ENCODE measurements at places on chromosomes 11 and 22. TPM values are rescaled to one million over a fixed set of nuclear protein-coding genes. Genes with fewer than 3 reads are reported as not detected.

Gene OR8A1
- total RNA-seq, result not detected

Gene IGLL5
- total RNA-seq, result 21.5 TPM

Gene FIBIN
- total RNA-seq, result 12.9 TPM

Gene CBLIF
- total RNA-seq, result not detected

Gene MFNG
- total RNA-seq, result 45.2 TPM

Gene UNC93B1
- 124 TPM for total RNA-seq

Gene DEFB131B
- total RNA-seq, result not detected

Gene EFCAB6
- total RNA-seq, result 13.2 TPM

Gene BTBD18
- total RNA-seq, result not detected

Gene SLC22A9
- total RNA-seq, result not detected

Gene MS4A7
- 111 TPM for total RNA-seq

DNA sequence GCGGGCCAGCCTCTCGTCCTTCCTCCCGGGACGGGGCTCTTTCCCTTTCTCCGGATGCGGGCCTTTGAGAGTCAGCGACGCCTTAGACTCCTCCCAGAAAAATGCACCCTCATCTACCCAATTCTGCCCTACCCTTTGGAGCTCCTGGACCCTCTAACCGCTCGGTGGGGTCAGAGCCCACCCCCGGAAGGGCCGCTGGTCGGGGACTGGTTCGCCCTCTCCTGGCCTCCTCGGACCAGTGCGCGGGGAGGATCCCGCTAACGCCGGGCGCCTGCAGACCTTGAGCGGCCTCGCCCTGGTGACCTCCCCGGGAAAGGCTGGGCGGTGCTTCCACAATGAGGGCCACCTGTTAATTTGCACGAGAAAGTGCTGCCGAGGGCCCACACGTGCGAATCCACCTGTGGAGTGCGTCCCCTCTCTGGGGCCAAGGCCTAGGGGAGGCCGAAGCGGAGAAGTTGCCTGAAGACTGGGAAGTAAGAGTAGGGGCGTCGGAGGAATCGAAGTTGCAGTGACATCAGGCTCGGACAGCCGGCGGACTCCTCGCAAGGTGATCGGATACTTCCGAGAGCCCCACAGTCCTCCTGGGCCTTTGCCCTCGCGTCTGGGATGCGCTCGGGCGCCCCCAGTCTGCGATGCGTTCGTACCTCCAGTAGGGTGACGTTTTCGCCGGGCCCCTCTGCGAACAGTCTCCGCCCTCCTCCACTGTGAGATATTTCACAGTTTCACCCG, 61.5 kb downstream of the ENDOD1 start:
- DNase-seq, result peak; percentile 94

DNA sequence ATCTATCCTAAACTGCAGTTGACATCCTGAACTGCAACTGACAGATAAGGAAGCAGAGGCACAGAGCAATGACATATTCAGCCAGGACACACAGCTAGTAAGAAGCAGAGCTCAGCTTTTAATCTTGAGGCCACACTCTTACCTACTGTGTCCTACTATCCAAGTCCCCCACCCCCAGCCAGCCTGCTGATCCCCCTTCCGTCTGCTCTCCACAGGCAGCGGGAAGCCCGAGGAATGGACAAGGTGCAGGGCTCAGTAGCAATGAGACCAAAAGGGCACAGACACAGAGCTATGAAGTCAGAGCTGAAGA, 4.3 kb downstream of the POLR3H start:
- DNase-seq, result no peak

GRCh38 chr11:5696210-5696609, 6.6 kb downstream of the TRIM22 start:
- DNase-seq, result no peak

GRCh38 chr11:78798663-78799062, 224.0 kb upstream of the NARS2 start:
- DNase-seq, result peak; percentile 89

GRCh38 chr22:19167106-19167869, 11.2 kb downstream of the SLC25A1 start:
- no peak for DNase-seq

- DNase-seq, result no peak
Measured at GRCh38 chr22:45303181-45303580, 6.6 kb upstream of the FAM118A start.

- DNase-seq, result no peak
Measured at GRCh38 chr11:6979365-6979764, 40.8 kb downstream of the ZNF214 start.

GRCh38 chr11:35214226-35214770, 75.3 kb downstream of the CD44 start:
- DNase-seq, result no peak

DNA sequence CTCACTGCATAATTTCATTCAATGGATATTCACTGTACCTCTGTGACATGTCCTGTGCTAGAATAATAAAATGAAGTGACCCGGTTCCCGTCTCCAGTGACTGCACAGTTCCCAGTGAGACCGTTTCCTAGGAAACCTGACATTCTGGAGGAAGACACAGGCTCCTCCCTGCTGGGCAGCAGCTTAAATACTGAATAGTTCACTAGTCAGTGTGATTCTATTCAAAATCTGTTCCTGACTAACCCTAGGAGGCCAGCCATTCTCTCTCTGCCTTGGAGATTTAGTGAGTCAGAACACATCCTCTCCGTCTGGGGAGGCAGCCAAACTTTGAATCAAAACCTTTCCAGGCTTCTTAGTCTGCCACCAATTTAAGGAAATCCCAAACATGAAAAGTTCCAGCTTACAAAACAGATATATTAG, 11.3 kb downstream of the TRIM66 start:
- peak; percentile 68 for DNase-seq

GRCh38 chr22:50308597-50308935, 1.1 kb upstream of the PLXNB2 start:
- DNase-seq, result peak; percentile 64

DNA sequence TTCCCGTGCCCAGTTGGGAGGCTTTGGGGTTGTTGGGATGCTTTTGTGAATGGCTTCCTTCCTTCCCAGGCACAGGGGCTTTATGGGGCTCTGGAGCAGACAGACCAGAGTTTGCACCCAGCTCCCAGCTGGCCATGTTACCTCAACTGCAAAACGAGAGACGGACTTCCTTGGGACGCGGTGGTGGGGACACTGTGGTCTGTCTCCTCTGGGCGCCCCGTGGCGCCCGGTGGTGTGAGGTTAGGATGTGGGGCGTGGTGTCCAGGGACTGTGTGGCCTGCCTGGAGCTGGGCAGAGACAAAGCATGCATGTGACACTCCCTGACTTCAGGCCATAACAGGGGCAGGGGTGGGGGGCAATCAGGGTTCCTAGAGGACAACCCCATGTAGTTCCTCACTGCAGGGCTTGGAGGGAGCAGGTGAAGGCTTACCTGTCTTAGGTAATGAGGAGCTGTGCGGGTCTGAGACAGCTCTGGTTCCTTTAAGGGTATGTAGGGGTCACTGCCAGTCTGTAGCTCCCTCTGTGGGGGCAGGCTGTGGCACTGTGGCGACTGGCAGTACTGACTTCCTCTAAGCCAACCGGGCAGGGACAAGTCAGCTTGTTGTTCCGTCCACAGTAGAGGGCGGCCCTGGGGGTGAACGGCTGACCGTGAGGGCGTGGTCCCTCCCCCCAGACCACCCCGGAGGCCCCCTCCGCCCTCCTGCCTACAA, 14.4 kb downstream of the KCNQ1 start:
- no peak for DNase-seq

DNA sequence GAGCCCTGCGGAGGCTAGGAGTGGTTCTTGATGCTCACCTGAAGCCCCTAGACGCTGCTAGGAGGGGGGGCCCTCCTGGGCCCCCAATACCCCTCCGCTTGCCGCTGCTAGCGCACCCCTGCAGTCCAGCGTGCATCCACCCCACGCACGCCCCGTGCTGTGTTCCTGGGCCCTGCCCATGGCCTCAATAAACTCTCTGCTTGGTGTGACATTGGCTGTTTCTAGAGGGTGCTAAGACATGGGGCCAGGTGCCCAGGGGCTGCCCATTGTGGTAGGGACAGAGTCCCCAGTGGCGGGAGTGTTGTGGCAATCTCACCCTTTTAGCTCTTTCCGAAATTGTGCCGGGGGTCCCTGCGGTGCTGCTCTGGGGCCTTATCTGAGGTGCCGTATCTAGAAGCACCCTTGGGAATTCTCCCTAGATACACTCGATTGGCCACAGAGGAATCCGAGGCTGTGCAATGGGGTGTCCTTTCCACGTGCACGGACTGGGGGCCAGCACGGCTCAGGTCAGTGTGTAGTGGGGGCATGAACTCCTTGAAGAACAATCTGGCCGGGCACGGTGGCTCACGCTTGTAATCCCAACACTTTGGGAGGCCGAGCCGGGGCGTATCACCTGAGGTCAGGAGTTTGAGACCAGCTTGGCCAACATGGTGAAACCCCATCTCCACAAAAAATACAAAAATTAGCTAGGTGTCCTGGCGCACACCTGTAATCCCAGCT, 10.9 kb downstream of the MAPK8IP2 start:
- DNase-seq, result no peak

- DNase-seq, result no peak
Measured at GRCh38 chr11:10407749-10408685, 47.0 kb upstream of the AMPD3 start.

GRCh38 chr11:40094954-40095353, 1364.5 kb downstream of the LRRC4C start:
- DNase-seq, result peak; percentile 1

- no peak for DNase-seq
Measured at GRCh38 chr11:66625752-66626149, 9.3 kb downstream of the RBM14 start.

DNA sequence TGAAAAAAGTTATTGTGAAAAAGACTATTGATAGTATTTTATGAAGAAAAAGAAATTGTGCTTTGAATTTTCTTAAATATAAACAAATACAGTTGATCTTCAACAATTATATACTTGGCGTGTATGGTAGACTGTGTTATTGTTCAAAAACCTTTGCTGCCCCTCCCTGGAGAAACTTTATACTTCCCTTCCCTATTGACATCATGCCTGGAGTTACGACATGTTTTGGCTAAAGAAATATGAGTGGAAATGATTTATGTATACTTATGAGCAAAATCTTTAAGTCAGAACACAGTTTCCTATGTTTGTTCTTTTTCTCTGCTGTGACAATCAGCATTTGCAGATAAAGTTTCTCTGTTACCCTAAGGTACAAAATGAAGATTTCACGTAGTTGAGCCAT, 243.8 kb downstream of the TMEM135 start:
- peak; percentile 92 for DNase-seq

GRCh38 chr11:123190518-123190917, 4.5 kb downstream of the CLMP start:
- no peak for DNase-seq

- DNase-seq, result peak; percentile 28
Measured at GRCh38 chr11:43419460-43419859, 60.7 kb downstream of the TTC17 start.

DNA sequence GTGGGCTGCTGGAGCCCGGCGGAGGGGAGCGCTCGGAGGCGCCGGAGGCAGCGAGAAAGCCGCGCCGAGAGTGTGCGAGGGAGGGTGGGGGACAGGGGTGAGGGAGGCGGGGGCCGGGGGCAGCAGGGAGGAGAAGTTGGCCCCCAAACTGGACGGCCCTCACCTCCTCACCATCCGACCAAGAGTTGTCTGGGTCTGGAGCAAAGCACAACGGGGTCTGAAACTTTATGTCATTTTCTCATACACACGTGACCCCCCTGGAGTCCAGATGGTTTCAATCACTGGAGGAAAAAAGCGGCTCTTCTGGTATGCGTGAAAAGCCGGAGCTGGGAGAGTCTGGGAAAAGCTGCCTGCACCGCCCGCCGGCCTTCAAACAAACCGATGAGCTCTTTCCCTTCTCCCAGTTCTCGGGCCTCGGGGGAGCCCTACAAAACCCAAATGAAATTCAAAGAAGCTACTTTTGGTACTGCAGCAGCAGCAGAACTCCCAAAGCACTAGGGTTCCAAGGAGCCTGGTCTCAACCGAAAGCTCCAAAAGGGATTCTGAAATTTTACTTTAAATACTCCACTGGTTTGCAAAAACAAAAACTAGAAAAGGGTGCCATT, 39.7 kb upstream of the AKIP1 start:
- DNase-seq, result peak; percentile 99

DNA sequence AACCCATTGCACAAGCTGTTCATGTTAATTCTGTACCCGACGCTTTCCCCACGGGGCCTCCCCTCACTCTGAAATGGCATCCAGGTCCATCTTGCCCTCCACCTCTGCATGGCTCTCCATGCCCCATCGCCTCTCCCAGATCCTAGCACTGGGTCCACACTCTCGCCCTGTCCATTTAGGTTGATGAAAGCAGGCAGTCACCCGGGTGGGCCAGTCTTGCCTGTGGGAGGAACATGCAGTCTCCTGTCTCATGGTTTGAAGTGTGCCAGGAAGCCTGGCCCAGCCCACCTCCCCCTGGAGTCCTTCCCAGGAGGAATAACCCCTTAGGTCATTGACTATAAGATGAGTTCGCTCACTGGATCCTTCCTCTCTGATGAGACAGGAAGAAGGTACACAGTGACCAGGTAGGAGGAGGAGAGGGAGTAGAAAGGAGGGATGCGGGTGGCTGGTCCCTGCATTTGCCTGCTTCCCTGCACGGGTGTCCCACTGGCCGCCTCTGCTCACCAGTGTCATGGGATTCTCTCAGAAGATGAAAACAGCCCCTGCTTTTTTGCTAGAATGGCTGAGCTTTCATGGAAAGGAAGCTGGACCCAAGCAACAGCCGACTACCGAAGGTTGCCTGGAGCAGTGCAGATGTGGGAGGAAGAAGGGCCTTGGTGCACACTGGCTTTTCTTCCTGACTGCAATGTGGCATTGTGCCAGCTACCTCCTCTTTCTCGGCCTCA, 6.8 kb downstream of the TMEM121B start:
- no peak for DNase-seq

DNA sequence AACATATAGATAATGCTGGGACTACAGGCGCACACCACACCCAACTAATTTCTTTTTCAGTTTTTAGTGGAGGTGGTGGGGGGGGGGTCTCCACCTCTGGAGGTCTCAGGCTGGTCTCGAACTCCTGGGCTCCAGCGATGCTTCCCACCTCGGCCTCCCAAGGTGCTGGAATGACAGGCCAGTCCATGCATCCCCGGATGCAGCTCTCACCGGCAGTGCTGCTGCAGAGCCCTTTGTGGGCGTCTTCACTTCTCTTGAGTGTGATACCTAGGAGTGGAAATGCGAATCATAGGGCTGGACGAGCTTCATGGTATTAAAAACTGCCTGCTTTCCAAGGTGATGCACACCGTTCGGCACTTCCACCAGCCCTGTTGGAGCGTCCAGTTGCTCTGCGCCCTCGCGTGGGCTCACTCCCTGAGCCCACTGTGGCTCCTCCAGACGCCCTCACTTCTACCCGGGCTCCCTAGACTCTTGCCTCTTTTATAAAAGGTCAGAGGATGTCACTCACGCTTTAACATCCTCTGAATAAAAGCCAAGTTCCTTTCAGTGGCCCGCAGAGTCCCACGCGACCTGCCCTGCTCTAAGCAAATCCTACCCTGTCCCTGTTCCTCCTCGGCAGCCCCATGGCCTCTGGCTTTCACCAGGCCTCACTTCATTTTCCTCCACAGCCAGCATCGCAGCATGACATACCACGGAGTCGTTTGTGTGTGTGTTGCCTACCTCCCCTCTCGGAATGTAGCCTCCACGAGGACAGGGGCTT, 837 bp upstream of the BID start:
- no peak for DNase-seq

All from lung (tissue), 17 donors.